ENCODE measurements at places on chromosomes 7 and 10. TPM values are rescaled to one million over a fixed set of nuclear protein-coding genes. Genes with fewer than 3 reads are reported as not detected.

Gene CARD11
- 0.09 TPM for total RNA-seq

- DNase-seq, result peak; percentile 10
Measured at GRCh38 chr7:103686763-103687162, 240.8 kb upstream of the SLC26A5 start.

- peak; percentile 58 for DNase-seq
Measured at GRCh38 chr10:99341860-99342490, 12.8 kb downstream of the CNNM1 start.

GRCh38 chr7:142308918-142309317, 51.1 kb upstream of the PRSS58 start:
- DNase-seq, result no peak

Gene WDR11
- 31.5 TPM for total RNA-seq

DNA sequence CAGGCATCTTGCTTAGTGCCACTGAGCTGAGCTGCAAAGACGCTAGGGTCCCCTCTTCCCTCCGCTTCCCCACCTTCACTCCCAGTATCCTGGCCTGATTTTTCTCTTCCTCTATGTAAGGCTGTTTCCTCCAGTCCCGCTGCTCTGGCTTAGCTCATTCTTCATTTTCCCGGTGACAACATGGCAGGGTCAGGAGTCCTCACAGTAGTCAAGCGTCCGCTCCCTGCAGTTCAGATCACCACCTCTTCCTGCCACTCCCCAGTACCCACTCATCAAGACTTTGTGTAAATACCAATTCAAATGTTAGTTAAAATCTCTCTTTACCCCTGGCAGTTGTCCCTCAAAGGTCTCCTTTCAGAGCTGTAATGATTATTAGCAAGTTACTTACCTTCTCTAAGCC, 650.4 kb upstream of the CELF2 start:
- DNase-seq, result no peak

Gene PILRA
- total RNA-seq, result 1.3 TPM

DNA sequence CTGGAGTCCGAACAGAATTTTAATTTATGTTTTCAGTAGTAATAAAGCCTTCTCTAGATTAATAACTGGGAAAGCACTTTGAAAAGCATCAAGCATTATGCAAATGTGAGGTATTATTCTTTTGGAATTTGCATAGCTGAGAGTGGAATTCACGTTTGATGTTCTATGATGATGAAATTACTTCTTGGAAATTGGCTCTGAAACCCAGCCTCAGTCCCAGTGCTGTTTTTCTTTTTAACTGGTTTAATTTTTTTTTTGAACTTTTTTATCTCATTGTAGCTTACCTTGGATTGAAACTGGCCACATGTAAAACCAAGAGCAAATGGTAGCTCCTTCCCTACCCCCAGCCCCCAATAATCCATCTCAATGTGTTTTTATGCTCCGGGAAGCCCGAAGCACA, 1.2 kb downstream of the TBXAS1 start:
- DNase-seq, result no peak

DNA sequence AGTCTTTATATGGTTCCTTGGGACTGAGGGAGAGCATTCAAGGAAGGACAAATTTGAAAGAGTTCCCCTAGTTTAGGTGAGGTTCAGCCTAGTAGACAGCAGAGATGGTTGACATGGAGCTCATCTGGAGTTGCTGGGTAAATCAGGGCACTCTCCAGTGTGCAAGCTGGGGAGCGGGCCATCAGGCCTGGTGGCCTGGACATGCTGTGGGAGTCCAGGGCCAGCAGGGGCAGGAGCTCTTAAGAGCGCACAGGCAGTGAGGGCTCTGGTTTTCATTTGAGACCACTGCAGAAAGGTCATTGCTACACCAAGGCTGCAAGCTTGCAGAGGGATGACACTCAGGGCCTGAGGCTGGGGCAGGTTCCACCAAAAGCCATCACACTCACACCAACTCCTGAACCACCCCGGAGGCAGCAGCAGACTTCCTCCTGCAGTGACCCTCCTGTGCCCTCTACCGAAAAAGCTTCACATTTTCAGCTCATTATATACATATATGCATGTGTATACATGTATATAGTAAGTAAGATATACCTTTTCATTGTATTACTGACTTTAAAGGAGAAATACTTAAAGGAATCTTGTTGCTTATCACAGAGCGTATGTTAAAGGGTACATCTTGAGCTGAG, 39.5 kb downstream of the STEAP1B start:
- no peak for DNase-seq

Gene TRIM50
- total RNA-seq, result 0.44 TPM

Gene GNGT1
- total RNA-seq, result not detected

GRCh38 chr10:110241407-110241806, 34.0 kb downstream of the MXI1 start:
- DNase-seq, result no peak

GRCh38 chr10:35876248-35876647, 234.2 kb upstream of the FZD8 start:
- peak; percentile 77 for DNase-seq

Gene ZNF804B
- total RNA-seq, result under 0.01 TPM

- no peak for DNase-seq
Measured at GRCh38 chr10:130470973-130471372, 334.8 kb downstream of the GLRX3 start.

Gene OPN1SW
- not detected for total RNA-seq

GRCh38 chr10:14116021-14116420, 214.7 kb downstream of the FRMD4A start:
- DNase-seq, result no peak

- DNase-seq, result peak; percentile 64
Measured at GRCh38 chr7:151900986-151901621, 24.2 kb upstream of the PRKAG2 start.

DNA sequence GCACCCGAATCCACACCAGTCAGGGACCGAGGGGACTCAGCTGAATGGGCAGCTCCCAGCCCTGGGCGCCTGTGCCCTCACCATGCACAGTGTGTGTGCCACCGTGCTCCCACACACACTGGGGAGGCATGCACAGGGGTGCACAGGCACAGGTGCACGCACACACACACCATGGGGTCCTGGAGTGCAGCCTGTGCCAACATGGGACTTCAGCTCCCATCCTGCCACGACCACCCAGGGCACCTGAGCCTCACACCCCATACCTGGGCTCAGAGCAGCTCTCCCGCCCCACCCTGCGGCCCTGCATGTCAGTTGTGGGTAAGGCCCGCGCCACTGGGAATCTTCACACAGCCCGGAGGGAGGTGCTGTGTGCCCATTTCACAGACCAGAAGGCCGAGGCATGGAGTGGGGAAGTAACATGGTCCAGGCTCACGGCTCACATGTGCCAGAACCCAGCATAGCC, 8.0 kb downstream of the ELFN1 start:
- no peak for DNase-seq
